CD4-positive, CD25-positive, alpha-beta regulatory T cell (primary cell): ENCODE measurements at places on chromosomes 2 and 18. TPM values are rescaled to one million over a fixed set of nuclear protein-coding genes. Genes with fewer than 3 reads are reported as not detected.

Gene APOB
- not detected for total RNA-seq

Gene CDH19
- total RNA-seq: not detected

Gene ANKRD62
- not detected for total RNA-seq

Gene PIGN
- 14.0 TPM for total RNA-seq

Gene MYO5B
- not detected for total RNA-seq

Gene SERPINB3
- not detected for total RNA-seq

- no peaks in the 10 kb centered on the region for H3K36me3 ChIP-seq
- DNase-seq: no peak
- no peaks in the 10 kb centered on the region for H3K4me1 ChIP-seq
- H3K27ac ChIP-seq: no peak overlapping the region
These were observed 32.8 kb upstream of the MC5R start for GRCh38 chr18:13791181-13791580.

- no peak overlapping the region for H3K4me3 ChIP-seq
- H3K4me1 ChIP-seq: no peaks in the 10 kb centered on the region
- H3K27me3 ChIP-seq: no peaks in the 10 kb centered on the region
- DNase-seq: no peak
- no peaks in the 10 kb centered on the region for H3K36me3 ChIP-seq
- no peak overlapping the region for H3K27ac ChIP-seq
These were observed 142.4 kb downstream of the ZFP36L2 start for GRCh38 chr2:43083710-43084698.

GRCh38 chr2:174740721-174741120 is 23.6 kb downstream of the CHRNA1 start:
- H3K36me3 ChIP-seq: no peaks in the 10 kb centered on the region
- DNase-seq: no peak
- no peaks in the 10 kb centered on the region for H3K4me1 ChIP-seq
- no peak overlapping the region for H3K4me3 ChIP-seq
- H3K27me3 ChIP-seq: peaks cover 7% of the 10 kb centered on the region

DNA sequence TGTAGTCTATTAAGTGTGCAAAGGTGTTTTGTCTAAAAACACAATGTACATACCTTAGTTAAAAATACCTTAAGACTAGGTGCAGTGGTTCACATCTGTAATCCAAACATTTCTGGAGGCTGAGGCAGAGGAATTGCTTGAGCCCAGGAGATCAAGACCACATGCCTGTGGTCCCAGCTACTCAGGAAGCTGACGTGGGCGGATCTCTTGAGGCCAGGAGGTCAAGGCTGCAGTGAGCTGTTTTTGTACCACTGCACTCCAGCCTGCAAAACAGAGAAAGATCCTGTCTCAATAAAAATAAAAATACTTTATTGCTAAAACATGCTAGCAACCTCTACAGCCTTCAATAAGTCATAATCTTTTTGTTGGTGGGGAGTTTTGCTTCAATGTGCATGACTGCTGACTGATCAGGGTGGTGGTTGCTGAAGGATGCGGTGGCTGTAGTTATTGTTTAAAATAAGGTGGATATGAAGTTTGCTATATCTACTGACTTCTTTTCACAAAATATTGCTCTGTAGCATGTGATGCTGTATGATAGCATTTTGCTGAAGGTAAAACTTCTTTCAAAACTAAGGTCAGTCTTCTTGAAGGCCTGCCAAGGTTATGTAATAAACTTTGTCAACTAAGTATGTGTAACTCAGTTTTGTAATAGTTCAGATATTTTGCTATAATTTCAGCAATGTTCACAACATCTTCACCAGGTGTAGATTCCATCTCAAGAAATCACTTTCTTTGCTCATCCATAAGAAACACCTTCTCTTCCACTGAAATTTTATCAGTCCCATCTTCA is 1238.0 kb upstream of the NRXN1 start:
- no peak overlapping the region for H3K27ac ChIP-seq
- H3K27me3 ChIP-seq: no peaks in the 10 kb centered on the region
- H3K36me3 ChIP-seq: no peaks in the 10 kb centered on the region
- DNase-seq: no peak
- H3K4me3 ChIP-seq: no peak overlapping the region

DNA sequence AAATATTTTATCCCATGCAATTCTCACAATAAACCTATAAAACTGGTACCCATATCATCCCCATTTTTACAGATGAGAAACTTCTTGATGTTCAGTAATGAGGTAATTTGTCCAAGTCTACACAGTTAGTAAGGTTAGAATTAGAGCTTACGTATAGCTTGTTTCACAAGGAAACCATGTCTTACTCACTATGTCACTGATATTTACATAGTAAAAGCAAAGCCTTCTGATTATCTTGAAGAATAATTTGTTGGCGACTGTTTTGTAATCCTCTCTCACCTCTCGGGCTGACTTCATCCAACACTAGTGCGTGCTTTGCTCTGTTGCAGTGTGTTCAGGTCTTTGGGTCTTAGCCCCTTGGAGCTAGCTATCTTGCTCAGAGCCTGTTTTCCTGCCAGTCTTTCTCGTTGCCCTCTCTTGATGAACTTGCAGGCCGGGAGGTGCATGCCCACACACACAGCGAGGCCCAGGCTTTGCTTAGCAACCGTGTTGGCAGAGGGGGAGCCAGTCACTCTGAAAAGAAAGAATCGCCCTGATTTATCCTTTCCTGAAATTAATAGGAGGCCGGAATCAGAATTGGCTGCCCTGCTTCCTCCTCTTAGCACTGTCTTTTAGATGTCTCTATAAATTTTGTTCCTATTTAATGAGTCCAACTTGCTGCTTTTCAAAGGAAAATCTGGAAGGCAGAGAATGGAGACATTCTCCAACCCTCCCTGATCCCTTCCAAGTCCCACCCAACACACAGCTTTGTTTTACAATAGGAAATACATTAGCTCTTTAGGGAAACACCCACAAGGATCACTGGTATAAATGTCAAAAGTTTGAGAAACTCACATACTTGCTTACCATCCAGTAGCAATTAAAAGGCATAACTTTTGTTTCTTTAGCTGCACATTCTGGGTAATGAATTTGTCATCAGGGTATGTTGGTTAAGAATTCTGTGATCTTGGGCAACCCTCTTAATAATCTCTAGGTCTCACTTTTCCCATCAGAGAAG is 97.6 kb upstream of the SEC11C start:
- no peaks in the 10 kb centered on the region for H3K36me3 ChIP-seq
- H3K4me3 ChIP-seq: no peak overlapping the region
- no peaks in the 10 kb centered on the region for H3K4me1 ChIP-seq
- H3K27me3 ChIP-seq: no peaks in the 10 kb centered on the region

DNA sequence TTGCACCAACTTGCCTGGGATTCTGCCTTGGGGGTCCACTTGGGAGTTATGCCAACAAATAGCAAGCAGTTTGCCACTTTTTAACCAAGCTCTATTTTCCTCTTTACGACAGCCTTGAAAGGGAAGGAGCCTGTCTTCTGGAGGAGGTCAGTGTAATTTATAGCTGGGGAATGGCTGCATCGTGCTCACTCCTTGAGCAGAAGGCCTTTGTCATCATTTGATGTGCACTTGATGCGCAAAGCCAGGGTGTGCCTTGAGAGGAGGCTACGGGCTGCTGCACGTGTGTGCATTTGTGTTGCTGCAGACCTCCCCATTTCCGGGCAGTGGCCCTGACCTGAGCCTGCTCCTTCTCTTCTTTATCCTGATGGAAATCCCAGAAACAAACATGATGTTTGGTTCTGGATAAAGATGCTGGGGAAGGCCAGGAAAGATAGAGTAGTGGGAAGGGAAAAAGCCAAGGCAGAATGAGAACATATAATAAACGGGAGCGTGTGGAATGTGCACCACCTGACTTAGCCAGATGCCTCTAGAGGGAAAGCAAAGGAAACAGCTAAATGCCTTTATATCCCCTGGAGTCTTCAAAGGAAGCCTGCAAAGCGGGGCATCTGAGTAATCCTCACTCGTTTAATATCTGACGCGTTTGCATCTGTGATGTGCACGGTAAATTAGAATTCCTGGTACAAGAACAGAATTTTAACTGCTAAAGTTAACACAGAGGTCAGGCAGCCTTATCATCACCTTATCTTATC is 68.3 kb upstream of the ZNF521 start:
- no peak for DNase-seq
- H3K27me3 ChIP-seq: no peaks in the 10 kb centered on the region
- no peak overlapping the region for H3K4me3 ChIP-seq
- H3K36me3 ChIP-seq: no peaks in the 10 kb centered on the region

DNA sequence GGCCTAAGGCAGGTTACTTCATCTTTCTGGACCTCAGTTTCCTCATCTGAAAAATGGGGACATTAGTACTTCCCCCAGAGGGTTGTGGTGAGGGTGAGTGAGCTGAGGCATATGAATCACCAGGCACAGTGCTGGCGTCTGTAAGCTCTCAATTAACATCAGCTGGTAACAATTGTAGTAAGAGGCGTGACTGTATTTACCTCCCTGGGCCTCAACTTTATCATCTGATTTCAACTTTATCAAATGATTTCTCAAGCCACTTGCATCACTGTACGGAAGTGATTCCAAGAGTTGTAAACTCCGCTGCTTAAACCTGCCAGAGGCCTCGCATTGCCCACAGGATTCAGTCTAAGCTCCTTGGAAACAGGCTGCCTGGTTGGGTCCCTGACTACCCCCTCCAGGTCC is 53.6 kb upstream of the PKDCC start:
- H3K4me3 ChIP-seq: no peak overlapping the region
- H3K27ac ChIP-seq: no peak overlapping the region
- H3K36me3 ChIP-seq: no peaks in the 10 kb centered on the region
- no peaks in the 10 kb centered on the region for H3K4me1 ChIP-seq
- peaks cover 5% of the 10 kb centered on the region for H3K27me3 ChIP-seq
- DNase-seq: no peak

DNA sequence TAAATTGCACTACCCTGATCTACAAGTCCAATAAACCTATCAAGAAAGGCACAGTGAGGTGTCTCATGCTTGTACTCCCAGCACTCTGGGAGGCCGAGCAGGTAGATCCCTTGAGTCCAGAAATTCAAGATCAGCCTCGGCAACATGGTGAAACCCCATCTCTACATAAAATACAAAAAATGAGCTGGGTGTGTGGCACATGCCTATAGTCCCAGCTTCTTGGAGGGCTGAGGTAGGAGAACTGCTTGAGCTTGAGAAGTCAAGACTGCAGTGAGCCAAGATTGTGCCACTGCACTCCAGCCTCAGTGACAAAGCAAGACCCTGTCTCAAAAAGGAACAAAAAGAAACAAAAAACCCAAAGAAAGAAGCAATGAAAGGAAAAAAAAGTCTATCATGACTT is 58.9 kb downstream of the ROCK2 start:
- H3K4me1 ChIP-seq: no peaks in the 10 kb centered on the region
- no peak for DNase-seq
- H3K27me3 ChIP-seq: no peaks in the 10 kb centered on the region
- no peak overlapping the region for H3K27ac ChIP-seq
- H3K4me3 ChIP-seq: no peak overlapping the region
- H3K36me3 ChIP-seq: peaks cover 26% of the 10 kb centered on the region

DNA sequence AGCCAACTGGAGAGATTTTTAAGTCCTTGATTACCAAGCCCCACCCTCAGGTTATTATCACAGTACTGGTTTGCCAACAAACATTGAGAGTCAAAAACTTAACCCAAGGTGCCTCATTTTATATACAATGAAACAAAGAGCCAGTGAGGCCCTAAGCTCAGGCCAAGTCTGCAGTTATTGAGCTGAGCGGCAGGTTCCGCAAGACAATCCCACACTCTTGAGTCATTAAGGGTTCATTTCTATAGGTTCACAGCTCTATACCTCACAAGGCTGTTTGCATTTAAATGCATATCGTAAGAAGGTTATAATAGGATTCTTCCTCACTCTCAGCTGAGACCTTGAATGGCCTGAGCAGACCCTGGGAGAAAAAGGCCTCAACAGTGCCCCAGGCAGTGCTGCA is 268.4 kb upstream of the RGPD4 start:
- no peak overlapping the region for H3K4me3 ChIP-seq
- H3K4me1 ChIP-seq: no peaks in the 10 kb centered on the region
- H3K27ac ChIP-seq: no peak overlapping the region
- no peaks in the 10 kb centered on the region for H3K36me3 ChIP-seq
- DNase-seq: no peak

- no peaks in the 10 kb centered on the region for H3K4me1 ChIP-seq
- no peak overlapping the region for H3K27ac ChIP-seq
- no peaks in the 10 kb centered on the region for H3K36me3 ChIP-seq
These were observed 33.4 kb upstream of the SLC9A2 start for GRCh38 chr2:102585847-102586404.

DNA sequence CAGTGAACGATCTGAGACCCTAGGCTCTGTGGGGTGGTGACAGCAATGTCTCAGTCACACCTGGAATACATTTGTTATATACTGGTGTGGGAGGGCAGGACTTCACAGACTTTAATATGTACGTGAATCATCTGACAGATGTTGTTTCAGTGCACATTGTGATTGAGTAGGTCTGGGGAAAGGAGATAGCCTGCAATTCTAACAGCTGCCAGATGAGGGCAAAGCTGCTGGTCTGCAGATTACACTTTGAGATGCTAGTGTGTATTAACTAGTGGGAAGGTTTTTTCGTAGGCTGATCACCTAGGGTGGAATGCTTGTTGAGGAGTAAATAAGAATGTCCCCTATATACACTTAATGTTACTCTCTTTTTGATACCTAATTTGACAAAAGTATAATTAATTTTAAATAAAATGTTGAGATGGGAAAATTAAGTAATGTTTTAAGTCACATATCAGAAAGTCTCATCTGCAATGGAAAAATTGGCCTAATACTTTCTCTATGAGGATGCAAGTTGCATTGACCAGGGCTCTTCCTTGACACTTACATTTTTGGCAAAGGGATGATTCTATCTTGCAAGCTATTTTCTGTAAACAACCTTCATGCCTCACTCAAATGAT is 496.9 kb upstream of the HNMT start:
- peak; percentile 5 for DNase-seq
- no peak overlapping the region for H3K4me3 ChIP-seq
- H3K27ac ChIP-seq: no peak overlapping the region
- no peaks in the 10 kb centered on the region for H3K4me1 ChIP-seq

DNA sequence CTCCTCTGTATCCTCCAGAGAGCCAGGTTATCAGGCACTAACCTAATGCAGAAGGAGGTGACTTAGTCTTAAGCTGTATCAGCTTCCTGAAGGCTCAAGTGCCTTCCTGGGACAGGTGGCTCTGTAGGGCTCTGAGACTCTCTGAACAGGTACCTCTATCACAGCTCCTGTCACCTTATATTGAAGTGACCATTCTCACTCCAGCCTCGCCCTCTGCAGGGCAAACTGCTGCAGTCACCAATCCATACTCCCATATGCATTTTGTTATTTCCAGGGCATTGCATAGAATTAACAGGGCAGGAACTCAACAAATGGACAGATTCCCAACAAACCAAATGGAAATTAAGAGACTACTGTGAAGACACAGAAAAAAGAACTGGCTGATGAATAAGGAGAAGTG is 203.0 kb upstream of the REV1 start:
- H3K27ac ChIP-seq: no peak overlapping the region
- no peaks in the 10 kb centered on the region for H3K4me1 ChIP-seq
- no peak overlapping the region for H3K4me3 ChIP-seq
- DNase-seq: no peak
- no peaks in the 10 kb centered on the region for H3K36me3 ChIP-seq

GRCh38 chr2:156845806-156846558 is 409.8 kb downstream of the GPD2 start:
- H3K4me3 ChIP-seq: no peak overlapping the region
- no peaks in the 10 kb centered on the region for H3K4me1 ChIP-seq
- H3K36me3 ChIP-seq: no peaks in the 10 kb centered on the region
